ENCODE measurements at places on chromosomes 2 and 18.

- H3K4me1 ChIP-seq, result no peaks in the 10 kb centered on the region
- H3K4me3 ChIP-seq, result no peak overlapping the region
- H3K27ac ChIP-seq, result no peak overlapping the region
- no peak for DNase-seq
- no peaks in the 10 kb centered on the region for H3K36me3 ChIP-seq
Observed at GRCh38 chr2:198546122-198546521, 741.7 kb downstream of the PLCL1 start.

DNA sequence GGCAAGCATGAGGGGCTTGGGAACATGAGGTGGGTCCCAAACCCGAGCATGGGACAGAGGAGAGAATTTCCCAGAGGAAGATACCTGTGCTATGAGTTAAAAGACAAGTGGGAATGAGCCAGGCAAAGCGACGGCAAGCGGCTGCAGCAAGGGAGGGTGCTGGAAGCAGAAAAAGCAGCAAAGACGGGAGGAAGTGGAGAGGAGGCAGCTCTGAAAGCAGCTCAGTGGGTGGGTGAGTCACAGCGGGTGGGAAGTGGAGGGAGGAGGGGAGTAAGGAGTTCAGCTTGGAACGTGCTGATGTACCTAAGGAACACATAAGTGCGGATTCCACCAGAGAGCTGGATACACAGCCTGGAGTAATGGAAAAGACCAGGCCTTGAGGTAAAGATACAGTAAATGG lies 41.4 kb downstream of the THUMPD2 start:
- no peaks in the 10 kb centered on the region for H3K4me1 ChIP-seq
- no peak for DNase-seq
- no peaks in the 10 kb centered on the region for H3K27me3 ChIP-seq

- H3K27me3 ChIP-seq, result no peaks in the 10 kb centered on the region
- H3K36me3 ChIP-seq, result no peaks in the 10 kb centered on the region
- H3K4me3 ChIP-seq, result peak within 1 kb of the TSS; percentile 97
- peak; percentile 92 for DNase-seq
- H3K27ac ChIP-seq, result peak within 1 kb of the TSS; percentile 95
Observed at GRCh38 chr2:202265467-202266277, at the start of gene NOP58. Gene NOP58 (plus strand): TSS chr2:202265763. CDS start chr2:202265942, 179 bp downstream.

- no peak overlapping the region for H3K4me3 ChIP-seq
- peaks cover 15% of the 10 kb centered on the region for H3K4me1 ChIP-seq
- no peak overlapping the region for H3K27ac ChIP-seq
- no peak for DNase-seq
- H3K36me3 ChIP-seq, result peaks cover 44% of the 10 kb centered on the region
- H3K27me3 ChIP-seq, result no peaks in the 10 kb centered on the region
Observed at GRCh38 chr2:241153616-241154015, 3.3 kb downstream of the PPP1R7 start.

- H3K4me3 ChIP-seq, result no peak overlapping the region
- no peaks in the 10 kb centered on the region for H3K4me1 ChIP-seq
- H3K36me3 ChIP-seq, result no peaks in the 10 kb centered on the region
- H3K27ac ChIP-seq, result no peak overlapping the region
- H3K27me3 ChIP-seq, result no peaks in the 10 kb centered on the region
Observed at GRCh38 chr18:27717816-27718215, 459.1 kb downstream of the CDH2 start.

Measured in CD14-positive monocyte (primary cell).